Activated CD8-positive, alpha-beta memory T cell treated with anti-CD3 and anti-CD28 coated beads for 1 hour (primary cell): ENCODE measurements at places on chromosomes 16 and 17.

GRCh38 chr16:88705076-88705684, 1.0 kb downstream of the RNF166 start:
- DNase-seq: no peak

DNA sequence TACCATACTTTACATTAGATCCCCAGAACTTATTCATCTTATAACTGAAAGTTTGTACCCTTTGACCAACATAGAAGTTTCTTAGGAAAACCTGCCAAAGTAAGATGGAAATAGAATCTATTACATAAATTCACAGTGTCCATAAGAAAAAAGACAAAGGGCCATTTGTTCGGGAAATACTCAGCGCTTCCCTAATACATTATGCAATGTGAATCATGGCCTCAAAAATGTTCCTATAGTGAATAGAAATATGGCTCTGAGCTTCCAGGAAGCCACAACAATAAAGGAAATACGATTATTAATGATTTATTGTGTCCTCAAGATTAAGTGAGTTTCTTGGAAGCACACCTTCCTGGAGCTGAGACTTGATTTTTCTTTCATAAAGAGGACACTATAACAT, 51.5 kb downstream of the GPRC5B start:
- DNase-seq: no peak

DNA sequence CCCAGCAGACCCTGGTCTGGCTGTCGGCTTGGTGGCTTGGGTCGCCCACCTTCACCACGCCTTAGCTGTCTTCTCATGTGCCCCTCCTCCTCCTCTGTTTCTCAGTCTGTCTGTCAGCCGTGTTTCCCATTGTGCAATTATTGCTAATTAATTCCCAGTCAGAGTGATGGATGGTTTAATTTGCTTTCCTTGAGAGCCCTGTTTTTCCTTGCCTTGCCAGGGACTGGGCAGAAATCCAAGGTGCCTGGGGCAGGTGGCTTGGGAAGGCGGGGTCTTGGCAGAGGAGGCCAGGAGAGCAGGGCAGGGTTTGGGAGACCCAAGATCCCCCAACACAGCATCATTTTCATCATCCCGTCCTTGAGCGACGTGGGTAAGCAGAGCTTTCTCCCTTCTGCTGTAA, 21.3 kb downstream of the NECAB2 start:
- DNase-seq: no peak

DNA sequence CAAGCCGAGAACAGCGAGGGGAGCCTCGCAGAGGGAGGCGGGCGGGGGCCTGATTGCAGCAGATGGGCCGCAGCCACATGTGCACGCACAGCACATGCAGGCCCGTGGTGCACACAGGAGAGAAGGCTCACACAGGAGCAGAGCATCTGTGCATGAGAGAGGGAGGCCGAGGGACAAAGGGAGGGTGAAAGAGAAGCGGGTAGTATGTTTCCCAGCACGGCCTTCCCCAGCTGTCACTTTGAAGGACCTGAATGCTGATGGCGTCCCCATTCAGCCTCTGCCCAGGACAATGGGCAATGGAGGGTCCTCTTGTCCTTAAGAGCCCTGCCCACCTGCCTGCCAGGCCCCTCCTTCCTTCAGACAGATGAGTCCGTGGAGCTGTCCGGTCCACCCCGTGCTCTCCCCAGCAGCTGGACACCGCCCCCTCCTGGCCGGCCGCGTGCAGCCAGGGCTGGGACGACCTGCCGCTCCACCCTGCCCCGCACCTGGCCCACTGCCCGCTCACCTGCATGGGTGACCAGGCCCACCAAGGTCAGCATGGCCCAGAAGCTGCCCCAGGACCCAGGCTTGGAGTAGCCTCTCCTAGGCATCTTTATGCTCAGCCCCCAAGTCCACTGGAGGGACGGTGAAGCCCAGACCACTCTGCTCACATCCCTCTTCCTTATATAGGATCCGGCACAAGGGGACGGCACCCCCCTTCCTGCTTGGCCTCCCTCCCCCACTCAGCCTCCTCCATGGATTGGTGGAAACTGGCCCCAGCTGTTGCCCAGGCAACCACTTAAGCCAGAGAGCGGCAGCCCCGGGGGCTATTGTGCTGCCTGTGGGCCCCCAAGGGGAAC, at the start of gene BTBD17:
BTBD17 (minus strand) TSS at position 639 of the 839 bp plus-strand sequence; CDS start at position 590, 49 bp downstream.
- peak; percentile 30 for DNase-seq

- DNase-seq: no peak
Measured at GRCh38 chr16:73126525-73126853, 78.6 kb upstream of the ZFHX3 start.

DNA sequence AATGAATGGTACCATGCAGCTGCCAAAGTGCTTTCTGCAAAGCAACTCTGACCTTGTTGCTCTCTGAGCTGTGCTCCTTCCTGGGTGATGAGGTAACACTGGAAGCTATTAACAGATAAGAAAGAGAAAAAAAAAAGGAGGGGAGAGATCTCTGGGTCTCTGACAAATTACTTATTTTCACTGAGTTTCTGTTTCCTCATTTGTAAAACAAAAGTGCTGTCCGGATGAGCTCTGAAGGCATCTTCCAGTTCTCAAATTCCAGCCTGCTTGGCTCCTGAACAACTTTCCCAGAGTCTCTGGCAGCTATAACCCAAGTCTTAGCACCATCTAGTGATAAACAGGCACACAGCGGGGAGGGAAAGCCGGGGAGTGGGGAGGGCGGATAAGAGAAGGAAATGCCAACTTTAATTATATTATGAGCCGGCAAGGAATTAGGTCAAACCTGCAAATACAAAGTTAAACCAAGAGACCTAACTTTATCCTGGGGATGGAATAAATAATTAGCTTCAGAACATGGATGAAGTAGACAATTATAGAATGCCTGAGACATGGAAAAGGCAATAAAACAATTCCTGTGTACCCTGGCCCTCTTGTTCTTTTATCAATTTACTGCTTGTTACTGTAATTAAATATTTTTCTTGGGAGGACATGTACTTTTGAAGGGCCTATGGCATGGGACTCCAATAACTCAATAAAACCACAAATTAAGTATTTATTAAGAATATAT, 61.3 kb upstream of the KIFC3 start:
- no peak for DNase-seq

DNA sequence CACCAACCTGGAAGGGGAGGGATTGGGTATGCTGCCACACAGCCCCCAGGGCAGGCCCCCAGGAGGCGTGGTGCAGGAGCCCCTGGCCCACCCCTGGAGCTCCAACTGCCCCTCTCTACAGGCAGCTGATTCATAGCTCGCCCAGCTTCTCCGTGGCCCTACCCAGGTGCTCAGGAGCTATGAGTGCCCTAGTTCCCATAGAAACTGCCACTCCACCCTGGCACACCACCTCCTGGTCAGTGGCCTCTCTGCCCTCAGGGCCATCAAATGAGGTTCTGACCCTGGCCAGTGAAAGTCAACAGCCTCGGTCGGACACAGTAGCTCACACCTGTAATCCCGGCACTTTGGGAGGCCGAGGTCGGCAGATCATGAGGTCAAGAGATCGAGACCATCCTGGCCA, 18.0 kb downstream of the CNGB1 start:
- DNase-seq: no peak

DNA sequence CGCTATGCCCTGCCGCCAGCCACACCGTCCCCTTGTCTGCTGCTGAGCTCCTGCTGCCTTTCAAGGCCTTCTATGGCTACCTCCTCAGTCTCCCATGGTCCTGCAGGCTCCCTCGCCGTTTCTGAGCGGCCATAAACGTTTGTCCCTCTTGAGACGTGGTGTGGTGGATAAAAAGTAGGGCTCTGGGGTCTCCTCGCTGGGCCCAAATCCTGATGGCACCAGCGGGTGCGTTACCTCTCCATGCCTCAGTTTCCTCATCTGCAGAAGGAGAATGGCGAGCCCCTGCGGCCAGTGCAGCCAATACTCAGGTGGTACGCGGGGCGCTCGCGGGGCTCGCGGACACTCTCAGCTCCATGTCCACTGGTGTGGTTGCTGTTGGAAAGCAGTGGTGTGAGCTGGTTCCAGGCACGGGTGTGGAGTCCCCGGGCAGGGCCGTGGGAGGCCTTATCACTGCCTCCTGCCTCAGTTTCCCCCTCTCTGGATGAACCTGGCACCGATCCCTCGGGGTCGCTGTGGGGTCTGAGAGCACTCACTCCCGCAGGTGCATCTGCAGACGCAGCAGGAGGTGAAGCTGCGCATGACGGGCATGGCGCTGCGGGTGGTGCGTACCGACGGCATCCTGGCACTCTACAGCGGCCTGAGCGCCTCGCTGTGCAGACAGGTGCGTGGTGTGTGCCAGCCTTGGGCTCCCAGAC, 2.5 kb downstream of the SLC25A10 start:
- DNase-seq: no peak

- DNase-seq: no peak
Measured at GRCh38 chr17:39923836-39924690, 3.3 kb downstream of the ORMDL3 start.

DNA sequence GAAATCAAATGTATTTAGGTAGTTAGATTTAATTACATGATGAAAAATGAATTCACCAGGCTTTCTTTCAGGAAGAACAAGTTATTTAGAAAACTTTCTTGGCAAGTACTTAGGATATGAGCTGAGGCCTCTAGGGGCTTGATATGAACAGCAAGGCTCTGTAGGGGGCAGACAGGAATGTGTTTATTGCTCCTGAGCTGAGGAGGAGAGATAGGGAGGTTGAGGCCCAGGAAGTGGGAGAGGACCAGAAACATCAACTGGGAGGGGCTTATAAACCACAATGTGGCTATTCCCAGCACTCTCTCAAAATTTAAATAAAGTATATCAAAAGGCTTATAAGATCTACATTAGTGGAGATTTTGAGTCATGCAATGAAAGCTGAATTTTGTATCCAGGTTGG, 154.0 kb upstream of the MAF start:
- no peak for DNase-seq

DNA sequence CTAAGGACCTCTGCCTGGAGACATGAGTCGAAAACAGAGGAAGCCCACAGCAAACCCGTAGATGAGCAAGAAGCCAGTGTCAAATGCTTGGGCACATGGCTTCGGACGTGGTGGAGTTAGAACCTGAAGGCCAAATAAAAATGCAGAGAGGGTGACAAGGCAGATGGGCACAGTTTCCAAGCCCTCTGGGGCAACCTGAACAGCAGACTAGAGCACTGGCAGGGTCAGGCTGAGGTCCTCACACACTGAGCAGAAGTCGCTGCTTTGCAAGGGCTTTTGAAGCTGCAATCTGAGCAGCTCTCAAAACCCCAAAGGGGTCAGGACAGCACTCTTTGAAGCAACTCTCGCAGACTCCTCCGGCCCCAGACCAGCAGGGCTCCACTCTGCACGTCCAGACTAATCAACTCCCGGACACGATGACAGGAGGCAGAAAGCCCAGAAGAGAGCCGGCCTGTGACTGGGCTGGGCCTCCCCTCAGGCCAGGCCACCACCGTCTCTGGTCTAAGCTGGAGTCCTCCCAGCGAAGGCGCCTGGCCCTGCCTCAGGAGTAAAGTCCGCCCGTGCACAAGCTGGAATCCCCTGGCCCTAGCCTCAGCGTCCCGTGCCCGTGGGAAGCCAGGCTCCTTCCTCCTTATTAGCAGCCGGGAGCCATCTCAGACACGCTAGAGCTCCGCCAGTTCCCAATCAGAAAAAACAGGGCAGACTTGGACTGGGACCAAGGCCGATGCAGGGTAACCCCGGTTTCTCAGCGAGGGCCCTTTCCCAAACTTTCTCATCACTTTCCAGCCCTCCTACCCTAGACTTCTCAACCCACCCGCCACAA, 924 bp downstream of the SMARCD2 start:
- DNase-seq: no peak

DNA sequence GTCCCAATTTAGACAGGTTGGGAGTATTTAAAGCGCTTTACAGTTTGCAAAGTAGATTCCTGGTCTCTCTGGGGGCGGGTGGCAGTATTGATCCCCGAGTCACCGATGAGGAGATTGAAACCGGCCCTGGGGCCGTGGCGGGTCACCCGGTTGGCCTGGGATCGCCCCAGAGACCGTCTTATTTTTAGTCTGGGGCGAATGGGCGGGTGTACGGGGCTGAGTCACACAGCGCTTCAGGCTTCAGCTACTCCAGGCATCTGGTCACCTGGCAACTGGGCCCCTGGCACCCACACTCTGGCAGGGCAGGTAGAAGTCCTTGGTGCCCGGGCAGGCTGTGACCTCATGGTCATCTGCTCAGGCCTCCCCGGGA, 669 bp downstream of the MIEF2 start:
- no peak for DNase-seq

DNA sequence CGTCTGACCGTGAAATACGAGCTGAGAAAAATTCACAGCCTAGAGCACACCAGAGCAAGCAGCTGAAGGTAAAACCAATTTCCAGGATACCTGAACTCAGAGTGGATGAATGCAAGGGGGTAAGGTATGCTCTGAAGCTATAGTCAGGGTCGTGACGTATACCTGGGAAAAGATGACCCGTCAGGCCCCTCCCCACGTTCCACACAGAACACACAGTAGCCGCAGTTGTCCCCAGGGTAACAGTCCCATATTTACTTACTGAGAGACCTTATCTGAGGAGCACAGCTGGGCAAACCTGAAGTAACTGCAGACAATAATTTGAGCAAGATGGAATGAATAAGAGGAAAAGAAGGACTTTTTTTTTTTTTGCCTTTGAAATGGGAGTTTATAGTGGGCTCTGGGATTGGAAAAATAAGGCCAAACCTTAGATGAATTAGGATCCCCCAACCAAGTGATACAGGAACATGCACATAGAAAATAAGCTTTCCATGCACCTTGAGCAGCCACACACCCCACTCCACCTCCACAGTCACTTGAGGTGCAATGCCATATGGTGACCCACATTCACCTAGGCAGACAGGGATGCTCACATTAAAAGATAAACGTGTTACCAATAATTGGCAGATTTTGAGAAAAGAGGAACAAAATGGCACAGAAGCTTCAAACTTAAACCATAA, 38.0 kb downstream of the ABCA6 start:
- no peak for DNase-seq

- DNase-seq: no peak
Measured at GRCh38 chr17:70875729-70876310, 706.5 kb downstream of the KCNJ2 start.

DNA sequence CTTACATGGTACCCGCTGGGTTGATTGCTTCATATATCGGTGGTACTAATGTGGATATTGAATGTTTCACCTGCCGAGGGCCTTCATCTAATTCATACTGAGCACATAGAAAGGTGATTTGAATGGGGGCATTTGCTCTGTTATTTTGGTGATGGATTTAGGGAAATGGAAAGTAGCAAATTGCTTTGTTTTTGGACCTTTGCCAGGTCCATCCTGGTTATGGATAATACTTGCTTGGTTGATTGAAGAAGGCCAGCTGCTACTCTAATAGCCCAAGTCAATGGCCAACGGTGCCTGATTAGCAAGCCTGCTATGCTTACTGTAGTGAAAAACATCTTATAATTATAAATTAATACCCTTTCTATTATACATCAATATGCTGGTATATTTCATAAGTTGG, 253.6 kb downstream of the CDH13 start:
- no peak for DNase-seq
